ENCODE measurements at places on chromosomes 2 and 18.

GRCh38 chr2:193783681-193784080 is 1588.9 kb upstream of the TMEFF2 start:
- no peak for DNase-seq

GRCh38 chr18:274313-274712 is 6.5 kb upstream of the THOC1 start:
- DNase-seq: no peak

DNA sequence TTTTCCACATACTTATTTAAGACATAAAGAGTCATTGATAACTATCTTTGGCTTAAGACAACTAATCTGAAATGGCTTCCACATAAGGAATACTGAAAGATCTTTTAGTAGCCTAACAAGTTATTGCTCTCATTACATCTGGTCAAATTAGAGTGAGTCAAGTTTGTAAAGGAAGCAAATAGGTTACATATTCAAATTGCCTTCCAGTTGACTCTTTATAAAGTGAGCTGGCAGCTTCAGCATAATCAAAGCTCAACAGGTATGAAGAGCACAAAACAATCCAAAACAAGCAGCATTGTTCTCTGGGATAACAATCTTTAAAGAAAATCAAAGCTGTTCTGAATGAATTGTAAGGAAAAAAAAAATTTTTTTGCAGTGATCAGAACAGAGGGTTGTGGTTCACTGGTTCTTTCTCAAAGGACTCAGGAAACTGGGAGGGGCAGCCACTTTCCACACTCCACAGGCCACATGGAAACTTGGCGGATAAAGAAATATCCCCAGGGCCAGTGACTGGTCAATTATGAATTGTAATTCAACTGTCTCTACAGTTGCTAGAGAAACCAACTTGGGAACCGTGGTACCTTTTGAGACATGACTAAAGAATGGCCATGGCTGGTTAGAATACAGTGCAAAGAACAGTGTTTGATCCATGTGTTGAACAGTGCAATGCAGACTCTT is 369.3 kb upstream of the KCNH7 start:
- DNase-seq: no peak

- DNase-seq: no peak
Measured at GRCh38 chr2:96953611-96953978, 32.8 kb downstream of the FAM178B start.

GRCh38 chr2:189164746-189165145 is 14.8 kb downstream of the COL5A2 start:
- DNase-seq: no peak

GRCh38 chr18:54453996-54454395 is 96.3 kb downstream of the C18orf54 start:
- DNase-seq: no peak
